ENCODE measurements at places on chromosomes 6 and 20.

- H3K27me3 ChIP-seq, result no peaks in the 10 kb centered on the region
- no peak for DNase-seq
- no peaks in the 10 kb centered on the region for H3K4me1 ChIP-seq
- H3K27ac ChIP-seq, result no peak overlapping the region
Observed at GRCh38 chr6:123338394-123338793, 298.4 kb downstream of the TRDN start.

GRCh38 chr6:90479603-90479926, 107.3 kb downstream of the MAP3K7 start:
- DNase-seq, result no peak
- peaks cover 2% of the 10 kb centered on the region for H3K4me1 ChIP-seq
- H3K27me3 ChIP-seq, result no peaks in the 10 kb centered on the region
- no peaks in the 10 kb centered on the region for H3K36me3 ChIP-seq
- no peak overlapping the region for H3K4me3 ChIP-seq

- H3K4me3 ChIP-seq, result no peak overlapping the region
- no peaks in the 10 kb centered on the region for H3K36me3 ChIP-seq
- no peaks in the 10 kb centered on the region for H3K4me1 ChIP-seq
- H3K27ac ChIP-seq, result no peak overlapping the region
- no peak for DNase-seq
Observed at GRCh38 chr20:11212272-11212671, 538.5 kb upstream of the JAG1 start.

- H3K4me3 ChIP-seq, result no peak overlapping the region
- no peaks in the 10 kb centered on the region for H3K4me1 ChIP-seq
- H3K27me3 ChIP-seq, result no peaks in the 10 kb centered on the region
- no peaks in the 10 kb centered on the region for H3K36me3 ChIP-seq
Observed at GRCh38 chr20:17169585-17170136, 57.2 kb upstream of the PCSK2 start.

GRCh38 chr6:125363039-125363823, 61.5 kb upstream of the HDDC2 start:
- peaks cover 19% of the 10 kb centered on the region for H3K27me3 ChIP-seq
- H3K4me3 ChIP-seq, result no peak overlapping the region
- H3K36me3 ChIP-seq, result no peaks in the 10 kb centered on the region
- H3K27ac ChIP-seq, result no peak overlapping the region
- no peak for DNase-seq

- no peaks in the 10 kb centered on the region for H3K36me3 ChIP-seq
- peak overlapping the region; percentile 26 for H3K4me3 ChIP-seq
- peaks cover 12% of the 10 kb centered on the region for H3K4me1 ChIP-seq
- H3K27me3 ChIP-seq, result peaks cover 99% of the 10 kb centered on the region
Observed at GRCh38 chr20:62977613-62978560, 25.4 kb downstream of the SLC17A9 start.

DNA sequence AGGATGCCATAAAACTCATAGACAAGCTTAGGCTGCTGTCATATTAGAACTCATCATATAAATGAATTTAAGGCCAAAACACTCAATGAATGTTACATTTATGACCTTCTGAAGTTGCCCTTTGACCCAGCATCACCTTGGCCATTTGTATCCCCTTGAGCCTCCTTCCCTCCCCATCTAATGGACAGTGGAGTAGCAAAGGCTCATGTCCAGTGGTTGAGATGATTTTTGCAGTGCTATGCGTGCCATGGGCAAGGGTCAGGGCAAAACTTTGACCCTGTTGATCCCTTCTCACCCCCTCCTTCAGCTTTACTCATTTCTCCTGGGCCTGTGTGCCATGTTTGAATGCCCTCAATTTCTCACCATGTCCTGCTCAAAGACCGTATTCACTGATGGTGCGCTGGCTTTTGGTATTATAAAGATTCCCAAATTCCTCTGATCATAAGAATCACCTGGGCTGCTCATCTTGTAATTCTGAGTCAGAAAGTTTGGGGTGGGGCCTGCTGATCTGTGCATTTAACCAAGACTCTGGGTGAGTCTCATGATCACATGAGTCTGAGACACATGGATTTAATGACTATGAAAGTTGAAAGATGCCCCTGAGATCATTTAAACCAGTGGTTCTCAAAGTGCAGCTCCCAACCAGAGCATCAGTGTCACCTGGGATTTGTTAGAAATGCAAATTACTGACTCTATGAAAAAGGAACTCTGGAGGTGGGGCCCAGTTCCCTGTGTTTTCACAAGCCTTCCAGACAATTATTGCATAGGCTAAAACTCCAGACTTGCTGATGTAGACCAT, 57.5 kb upstream of the IL20RA start:
- peak overlapping the region; percentile 44 for H3K27ac ChIP-seq
- DNase-seq, result no peak
- H3K27me3 ChIP-seq, result no peaks in the 10 kb centered on the region
- H3K36me3 ChIP-seq, result no peaks in the 10 kb centered on the region
- no peaks in the 10 kb centered on the region for H3K4me1 ChIP-seq
- H3K4me3 ChIP-seq, result no peak overlapping the region

- no peaks in the 10 kb centered on the region for H3K4me1 ChIP-seq
- H3K27ac ChIP-seq, result no peak overlapping the region
- no peak for DNase-seq
Observed at GRCh38 chr6:105214668-105215067, 34.9 kb upstream of the POPDC3 start.

GRCh38 chr6:157602521-157603295, 220.3 kb upstream of the SNX9 start:
- DNase-seq, result no peak
- no peak overlapping the region for H3K4me3 ChIP-seq
- H3K27ac ChIP-seq, result no peak overlapping the region
- H3K36me3 ChIP-seq, result peaks cover 4% of the 10 kb centered on the region

GRCh38 chr6:141490982-141491381, 641.7 kb upstream of the GJE1 start:
- no peaks in the 10 kb centered on the region for H3K4me1 ChIP-seq
- no peak overlapping the region for H3K27ac ChIP-seq
- H3K4me3 ChIP-seq, result no peak overlapping the region
- H3K27me3 ChIP-seq, result no peaks in the 10 kb centered on the region
- no peak for DNase-seq
- no peaks in the 10 kb centered on the region for H3K36me3 ChIP-seq

GRCh38 chr6:3801960-3802359, 47.2 kb upstream of the FAM50B start:
- no peak overlapping the region for H3K4me3 ChIP-seq
- H3K27ac ChIP-seq, result no peak overlapping the region
- DNase-seq, result no peak
- peaks cover 8% of the 10 kb centered on the region for H3K27me3 ChIP-seq
- no peaks in the 10 kb centered on the region for H3K4me1 ChIP-seq

DNA sequence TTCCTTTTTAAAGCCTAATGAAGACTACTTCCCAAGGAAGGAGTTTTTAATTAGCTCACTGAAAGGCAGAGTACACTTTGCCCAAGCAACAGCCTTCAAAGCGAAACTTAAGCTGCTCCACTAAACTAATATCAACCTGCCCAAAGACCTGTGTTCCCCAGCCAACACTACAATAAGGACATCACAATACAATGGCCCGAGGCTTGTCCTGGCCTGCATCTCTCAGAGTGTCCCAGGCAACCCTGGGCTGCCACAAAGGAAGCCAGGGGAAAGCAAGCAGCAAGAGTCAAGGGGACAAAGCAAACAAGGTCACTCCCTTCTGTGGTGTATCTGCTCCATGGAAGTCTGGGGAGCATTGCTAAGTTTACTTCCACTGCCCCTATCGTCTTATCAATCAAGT, 52.3 kb downstream of the PIGU start:
- H3K27ac ChIP-seq, result no peak overlapping the region
- H3K4me3 ChIP-seq, result no peak overlapping the region
- no peaks in the 10 kb centered on the region for H3K4me1 ChIP-seq
- DNase-seq, result no peak
- peaks cover 2% of the 10 kb centered on the region for H3K36me3 ChIP-seq
- no peaks in the 10 kb centered on the region for H3K27me3 ChIP-seq

GRCh38 chr20:48601798-48602197, 226.0 kb downstream of the PREX1 start:
- no peaks in the 10 kb centered on the region for H3K27me3 ChIP-seq
- H3K27ac ChIP-seq, result no peak overlapping the region
- H3K4me1 ChIP-seq, result no peaks in the 10 kb centered on the region
- no peak for DNase-seq
- no peaks in the 10 kb centered on the region for H3K36me3 ChIP-seq
- no peak overlapping the region for H3K4me3 ChIP-seq

DNA sequence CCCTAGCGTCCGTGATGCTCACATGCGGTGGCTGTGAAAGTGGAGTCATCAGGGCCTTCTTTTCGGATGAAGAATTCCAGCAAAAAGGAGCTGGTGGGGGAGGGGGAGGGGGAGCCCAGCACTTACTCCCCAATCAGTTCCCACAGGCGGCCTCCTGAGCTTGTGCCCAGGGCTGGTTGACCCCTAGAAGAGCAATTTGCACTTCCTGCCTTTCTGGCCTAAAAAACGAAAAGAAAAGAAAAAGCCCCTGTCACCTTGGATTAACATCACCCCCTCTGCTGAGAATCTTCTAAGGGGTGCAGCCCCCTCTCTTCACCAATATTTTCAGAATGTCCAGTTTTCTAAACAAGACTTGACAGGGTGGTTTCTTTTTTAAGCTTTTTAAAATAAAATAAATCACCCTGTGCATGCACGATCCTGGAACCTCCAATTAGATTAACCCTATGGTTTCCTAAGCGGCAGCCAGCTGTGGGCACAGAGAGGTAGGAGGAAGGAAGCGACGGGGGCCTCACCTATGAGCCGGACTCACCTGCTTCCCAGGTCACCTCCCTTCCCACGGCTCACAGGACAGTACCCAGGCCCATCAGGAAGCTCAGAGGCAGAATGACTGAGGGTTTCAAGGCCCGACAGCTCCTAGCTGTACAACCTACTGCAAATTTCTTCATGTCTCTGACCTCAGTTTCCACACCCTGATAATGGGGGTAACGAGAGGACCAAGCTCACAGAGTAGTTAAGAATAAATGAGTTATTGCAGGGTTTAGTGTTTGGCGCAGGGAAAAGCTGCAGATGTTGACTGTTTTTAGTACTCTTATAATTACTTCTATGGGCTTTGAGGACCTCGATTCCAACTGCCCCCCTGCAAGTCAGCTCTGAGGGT, 10.5 kb upstream of the TGM2 start:
- no peak overlapping the region for H3K27ac ChIP-seq
- no peaks in the 10 kb centered on the region for H3K27me3 ChIP-seq
- no peaks in the 10 kb centered on the region for H3K4me1 ChIP-seq
- H3K4me3 ChIP-seq, result no peak overlapping the region

DNA sequence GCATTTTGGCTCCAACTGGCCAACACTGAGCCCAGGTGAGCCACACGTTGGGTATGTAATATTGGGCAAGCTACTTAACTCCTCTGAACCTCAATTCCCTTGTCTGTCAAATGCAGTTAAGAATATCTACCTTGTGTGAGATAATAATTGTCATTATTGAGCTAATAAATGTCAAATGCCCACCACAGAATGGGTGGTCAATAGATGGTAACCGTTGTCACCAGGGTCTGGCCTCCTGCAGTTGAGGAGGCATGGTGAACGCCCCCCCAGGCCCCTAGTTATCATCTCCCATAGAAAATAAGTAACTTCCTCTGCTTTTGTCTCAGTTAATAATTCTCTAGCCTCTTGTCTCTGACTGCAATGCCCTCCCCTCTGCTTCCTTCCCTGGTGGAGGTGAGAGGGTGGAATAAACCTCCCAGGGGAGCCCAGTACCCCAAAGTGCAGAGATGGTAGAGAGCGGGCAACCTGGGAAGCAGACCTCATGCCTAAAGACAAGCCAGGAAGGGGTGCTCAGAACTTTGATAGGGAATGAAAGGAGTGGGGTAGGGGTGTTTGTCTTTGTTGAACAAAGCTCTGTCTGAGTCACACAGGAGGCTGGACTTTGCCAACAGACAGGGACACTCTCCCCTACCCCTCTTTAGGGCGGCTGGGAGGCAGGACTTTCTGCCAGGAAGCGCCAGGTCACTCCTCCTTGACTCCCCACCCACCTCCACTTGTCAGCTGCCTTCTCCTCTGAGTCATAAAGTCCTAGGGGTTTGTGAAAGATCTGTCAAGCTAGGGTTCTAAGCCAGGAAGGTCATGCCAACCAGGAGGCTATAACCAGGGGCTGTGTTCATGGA, 1.3 kb upstream of the UNC5CL start:
- H3K36me3 ChIP-seq, result no peaks in the 10 kb centered on the region
- no peak for DNase-seq
- H3K27ac ChIP-seq, result no peak overlapping the region
- H3K4me1 ChIP-seq, result no peaks in the 10 kb centered on the region

DNA sequence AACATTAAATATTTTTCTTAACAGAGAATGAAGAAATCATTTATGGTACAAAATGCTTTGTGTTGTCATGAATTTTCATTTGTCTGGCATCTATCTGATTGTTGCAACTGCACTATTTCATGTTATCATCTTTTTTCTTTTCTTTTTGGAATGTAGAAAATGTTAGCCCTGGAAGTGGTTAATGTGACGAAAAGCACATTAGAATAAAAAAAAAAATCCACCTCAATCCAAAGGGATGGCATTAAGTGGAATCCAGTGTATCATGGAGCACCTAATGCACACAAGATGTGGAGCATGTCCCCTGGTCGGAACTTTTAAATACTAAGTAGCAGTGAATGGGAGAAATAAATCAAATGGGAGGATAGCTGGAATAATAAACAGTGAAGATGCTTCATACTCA, 172.9 kb upstream of the MCHR2 start:
- no peak overlapping the region for H3K27ac ChIP-seq
- no peak overlapping the region for H3K4me3 ChIP-seq
- peaks cover 5% of the 10 kb centered on the region for H3K27me3 ChIP-seq
- DNase-seq, result no peak
- no peaks in the 10 kb centered on the region for H3K4me1 ChIP-seq

DNA sequence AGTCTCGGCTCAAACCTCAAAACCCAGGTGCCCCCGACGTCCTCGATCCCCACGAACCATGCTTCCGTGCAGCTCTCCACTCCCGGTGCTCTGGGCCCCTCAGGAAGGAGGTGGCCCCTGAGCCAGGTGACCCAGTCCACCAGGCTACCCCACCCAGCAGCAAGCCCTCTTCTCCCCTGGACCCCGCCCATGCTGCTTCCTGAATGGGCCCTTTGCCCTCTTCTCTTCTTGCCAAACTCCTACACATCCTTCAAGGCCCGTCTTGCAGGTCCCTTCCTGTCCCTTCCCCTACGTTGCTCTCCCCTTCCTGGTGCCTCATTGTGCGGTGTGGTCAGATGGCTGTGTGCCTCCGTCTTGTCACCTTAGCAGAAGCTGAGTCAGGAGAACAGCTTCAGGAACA, 3.4 kb upstream of the GATA5 start:
- peaks cover 8% of the 10 kb centered on the region for H3K27me3 ChIP-seq
- H3K4me3 ChIP-seq, result no peak overlapping the region
- no peak overlapping the region for H3K27ac ChIP-seq

Measured in T-cell (primary cell).